ENCODE measurements at places on chromosomes 1 and 21.

GRCh38 chr1:63922848-63923247 lies 149.0 kb downstream of the ROR1 start:
- DNase-seq = no peak

DNA sequence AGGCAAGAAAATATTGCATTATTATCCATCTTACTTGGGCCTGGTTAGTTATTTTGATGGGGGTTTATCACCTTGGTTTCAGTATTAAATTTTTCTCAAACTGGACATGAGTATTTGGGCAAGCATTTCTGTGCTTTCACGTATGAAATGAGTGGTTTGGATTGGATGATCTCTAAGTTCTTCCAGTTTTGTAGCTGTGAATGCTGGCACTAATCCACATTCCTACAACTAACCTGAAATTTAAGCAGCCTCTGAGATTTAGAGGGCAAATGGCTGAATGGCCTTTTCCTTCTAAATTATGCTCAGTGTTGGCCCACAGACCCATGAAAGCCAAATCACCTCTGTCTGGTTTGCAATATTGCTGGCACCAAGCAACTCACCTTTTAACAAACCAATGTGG lies 475.0 kb upstream of the B3GALT2 start:
- DNase-seq = no peak

DNA sequence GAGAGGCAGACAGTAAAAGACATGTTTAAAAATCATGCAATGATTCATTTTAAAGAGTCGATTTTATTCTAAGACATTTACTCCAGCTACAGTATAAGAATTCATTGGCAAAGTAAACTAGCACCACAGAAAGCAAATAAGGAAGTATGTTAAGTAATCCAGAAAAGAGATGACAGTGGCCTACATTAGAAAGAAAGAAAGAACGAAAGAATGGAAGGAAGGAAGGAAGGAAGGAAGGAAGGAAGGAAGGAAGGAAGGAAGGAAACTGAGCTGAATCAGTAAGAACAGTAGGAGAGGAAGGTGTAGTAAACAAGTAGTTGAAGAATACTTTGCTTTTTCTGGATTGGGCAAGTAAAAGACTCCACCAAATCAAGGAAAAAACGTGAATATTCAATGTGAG lies 62.2 kb downstream of the ZZZ3 start:
- DNase-seq = no peak

DNA sequence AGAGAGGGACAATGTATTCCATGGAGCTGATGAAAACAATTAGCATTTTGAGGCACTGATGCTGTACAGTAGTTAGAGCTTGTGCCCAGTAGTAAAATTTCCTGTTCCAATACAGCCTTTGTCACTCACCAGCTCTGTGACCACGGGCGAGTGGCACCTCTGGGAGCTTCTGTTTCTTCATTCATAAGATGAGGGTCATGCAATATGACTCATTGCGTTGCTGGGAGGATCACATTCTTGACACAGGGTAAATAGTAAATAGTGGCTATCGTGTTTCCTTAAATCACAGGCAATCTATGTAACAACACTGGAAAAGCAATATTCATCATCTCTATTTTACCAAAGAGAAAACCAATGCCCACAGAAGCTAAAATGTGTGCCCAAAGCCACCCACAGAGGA lies 4.5 kb upstream of the LRRC52 start:
- no peak for DNase-seq

DNA sequence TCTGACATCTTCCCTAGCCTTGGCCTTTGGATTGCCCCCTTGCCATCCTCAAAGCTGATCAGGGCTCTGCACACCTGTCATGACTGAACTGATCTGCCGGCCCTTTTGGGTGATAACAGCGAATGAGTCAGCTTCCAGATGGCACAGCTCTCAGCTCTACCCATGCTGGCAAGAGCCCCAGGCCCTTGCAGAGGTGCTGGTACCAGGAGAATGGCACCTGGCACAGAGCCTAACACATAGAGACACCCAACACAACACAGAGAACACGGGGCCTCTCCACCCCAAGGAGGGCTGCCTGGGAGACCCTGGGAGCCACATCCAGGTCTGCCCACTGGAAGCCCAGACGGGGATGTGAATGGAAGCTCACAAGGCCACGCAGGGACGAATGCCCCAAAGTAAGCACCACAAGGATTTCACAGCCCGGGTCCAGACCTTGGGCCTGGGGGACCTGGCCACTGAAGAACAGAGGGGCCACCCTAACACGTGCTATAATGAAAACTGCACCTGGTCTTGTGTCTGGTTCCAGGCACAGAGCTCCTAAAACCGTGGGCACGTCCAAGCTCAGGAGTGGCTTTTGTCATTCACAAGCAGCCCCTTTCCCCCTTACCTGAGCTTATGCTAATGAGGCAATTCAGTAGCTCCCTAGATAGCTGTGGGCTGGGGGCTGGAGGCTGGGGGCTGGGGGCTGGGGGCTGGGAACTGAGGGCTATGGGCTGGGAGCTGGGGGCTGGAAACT lies 160.5 kb downstream of the NPHP4 start:
- no peak for DNase-seq

DNA sequence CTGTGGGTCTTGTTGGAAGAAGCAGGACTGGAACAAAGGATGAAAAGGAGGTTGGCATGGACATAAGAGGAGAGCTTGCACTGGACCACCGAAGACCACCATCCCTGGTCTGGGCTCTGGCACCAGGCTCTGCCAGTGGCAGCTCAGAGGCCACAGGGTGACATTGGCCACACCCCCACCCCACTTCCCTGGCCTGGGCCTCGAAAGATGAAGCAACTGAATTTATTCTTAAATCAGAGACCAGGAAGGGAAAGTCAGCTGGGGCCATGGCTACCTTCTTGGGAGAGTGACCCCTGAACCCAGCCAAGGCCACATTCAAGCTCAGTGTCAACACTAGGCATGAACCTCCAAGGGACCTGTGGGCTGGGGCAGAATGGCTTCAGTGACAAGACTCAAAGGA lies 4.0 kb downstream of the KLHDC7A start:
- no peak for DNase-seq

GRCh38 chr1:111770916-111771315 lies 15.2 kb downstream of the DDX20 start:
- DNase-seq = no peak

DNA sequence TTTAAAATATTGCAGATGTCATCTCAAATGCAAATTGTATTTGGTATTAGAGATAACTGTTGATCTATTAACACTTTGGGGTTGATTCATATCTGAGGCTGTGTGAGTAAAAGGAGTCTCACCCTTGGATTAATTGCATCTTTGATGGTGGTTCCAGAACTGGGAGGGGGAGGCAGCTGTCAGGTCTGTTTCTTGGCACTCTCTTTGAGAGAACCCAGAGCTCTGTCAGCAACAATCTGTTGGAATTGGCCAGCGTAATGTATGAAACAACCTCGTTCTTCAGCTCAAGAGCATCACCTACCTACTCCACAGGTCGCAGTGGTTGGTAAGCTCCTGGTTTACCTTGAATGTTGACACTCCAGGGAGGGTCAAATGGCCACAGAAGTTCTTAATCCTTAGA lies 424.1 kb downstream of the CAMTA1 start:
- no peak for DNase-seq

DNA sequence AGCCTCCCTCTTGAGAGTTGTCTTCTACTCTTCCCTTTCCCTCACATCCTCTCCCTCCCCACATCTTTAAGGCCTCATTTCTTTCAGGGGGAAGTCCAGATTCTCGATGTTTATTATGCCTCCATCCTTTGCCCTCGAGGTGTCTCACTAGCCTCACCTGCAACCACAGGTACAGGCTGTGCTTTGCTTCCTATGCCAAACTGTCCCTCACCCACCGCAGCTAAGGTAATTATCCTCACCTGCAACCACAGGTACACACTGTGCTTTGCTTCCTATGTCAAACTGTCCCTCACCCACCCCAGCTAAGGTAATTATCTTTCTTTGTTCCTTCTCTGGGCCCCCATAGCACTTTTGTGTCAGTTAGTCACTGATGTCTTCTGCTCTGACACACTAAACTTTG lies 328.1 kb upstream of the SNX7 start:
- DNase-seq = no peak

DNA sequence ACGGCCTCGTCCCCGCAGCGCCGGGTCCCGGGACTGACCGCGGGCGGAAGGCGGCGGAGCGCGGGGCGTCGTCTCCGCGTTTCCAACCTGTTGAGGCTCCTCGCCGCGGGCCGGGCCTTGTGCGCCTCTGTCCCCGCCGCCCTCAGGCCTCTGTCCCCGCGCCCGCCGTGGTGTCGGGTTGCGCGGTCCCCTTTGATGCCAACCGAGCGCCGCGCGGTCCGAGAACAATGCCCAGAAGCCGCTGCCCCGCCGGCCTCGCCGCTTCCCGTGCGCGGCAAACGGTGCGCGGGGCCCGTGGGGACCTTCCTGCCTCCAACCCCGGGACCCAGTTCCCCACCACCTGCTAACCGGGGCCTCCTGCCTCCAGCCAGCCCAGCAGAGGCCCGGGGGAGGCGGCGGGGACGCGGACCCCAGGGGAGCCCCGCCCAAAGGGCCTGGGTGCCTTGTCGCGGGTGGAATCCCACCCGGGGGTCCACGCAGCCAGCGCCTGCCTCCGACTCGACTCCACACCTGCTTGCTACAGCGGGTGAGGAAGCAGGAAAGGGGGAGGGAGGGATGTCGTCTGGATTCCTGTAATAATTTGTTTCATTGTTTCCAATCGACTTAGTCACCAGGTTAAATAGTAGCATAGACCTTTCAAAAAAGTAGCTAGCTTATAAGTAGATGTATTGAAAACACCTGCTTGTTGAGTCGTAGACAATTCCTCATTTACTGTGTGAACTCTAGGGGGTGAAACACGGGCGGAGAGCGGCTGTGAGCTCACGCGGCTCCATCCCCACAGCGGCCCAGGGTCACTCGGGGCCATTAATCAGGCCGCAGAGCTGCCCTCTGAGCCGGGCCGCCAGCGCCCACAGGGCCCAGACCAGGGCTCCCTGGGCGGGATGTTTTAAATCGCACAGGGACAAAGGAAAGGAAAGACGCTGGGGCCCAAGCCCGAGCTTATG lies 1.1 kb downstream of the COL18A1 start:
- peak; percentile 70 for DNase-seq

- no peak for DNase-seq
Measured at GRCh38 chr1:8061673-8062386, 35.7 kb upstream of the ERRFI1 start.

GRCh38 chr1:227732586-227733308 lies 2.4 kb downstream of the JMJD4 start:
- no peak for DNase-seq

DNA sequence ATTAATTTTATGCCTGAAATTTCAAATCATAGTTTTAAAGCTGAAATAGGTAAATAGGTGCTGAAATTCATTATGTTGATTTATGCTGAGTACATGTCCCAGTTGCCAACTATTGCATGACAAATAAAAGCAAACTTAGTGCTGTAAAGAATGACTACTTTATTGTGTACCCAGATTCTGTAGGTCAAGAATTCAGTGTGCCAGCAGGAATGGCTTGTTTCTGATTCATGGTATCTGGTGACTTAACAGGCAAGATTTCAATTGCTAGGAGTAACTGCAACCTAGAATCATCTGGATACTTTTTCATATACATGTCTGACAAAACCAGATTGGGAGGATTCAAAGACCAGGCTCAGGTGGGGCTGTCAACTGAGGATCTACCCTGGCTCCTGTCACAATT lies 678.4 kb upstream of the ADAMTS5 start:
- no peak for DNase-seq

- DNase-seq = no peak
Measured at GRCh38 chr1:226325178-226325577, 16.2 kb upstream of the LIN9 start.

DNA sequence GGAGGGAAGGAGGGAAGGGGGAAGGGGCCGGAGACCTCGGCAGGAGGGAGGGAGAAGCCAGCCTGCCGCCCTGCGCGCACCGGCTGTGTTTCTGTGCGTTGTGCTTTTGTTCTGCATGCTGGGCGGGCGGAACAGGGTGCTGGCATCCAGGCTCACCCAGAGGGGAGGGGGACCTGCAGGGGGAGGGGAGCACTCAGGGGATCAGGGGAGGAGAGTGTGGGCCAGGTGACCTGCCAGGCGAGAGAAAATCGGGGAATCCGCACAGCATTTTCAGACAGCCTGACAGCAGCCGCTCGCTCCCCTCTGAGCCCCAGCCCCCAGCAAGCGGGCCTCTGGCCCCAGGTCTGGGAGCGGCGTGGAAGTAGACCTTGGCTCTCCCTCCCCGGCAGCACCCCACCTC lies 54.7 kb downstream of the RIPK4 start:
- DNase-seq = no peak

GRCh38 chr1:6473156-6473555 lies 7.2 kb upstream of the TNFRSF25 start:
- no peak for DNase-seq
